ENCODE measurements at places on chromosomes 13 and 19.

DNA sequence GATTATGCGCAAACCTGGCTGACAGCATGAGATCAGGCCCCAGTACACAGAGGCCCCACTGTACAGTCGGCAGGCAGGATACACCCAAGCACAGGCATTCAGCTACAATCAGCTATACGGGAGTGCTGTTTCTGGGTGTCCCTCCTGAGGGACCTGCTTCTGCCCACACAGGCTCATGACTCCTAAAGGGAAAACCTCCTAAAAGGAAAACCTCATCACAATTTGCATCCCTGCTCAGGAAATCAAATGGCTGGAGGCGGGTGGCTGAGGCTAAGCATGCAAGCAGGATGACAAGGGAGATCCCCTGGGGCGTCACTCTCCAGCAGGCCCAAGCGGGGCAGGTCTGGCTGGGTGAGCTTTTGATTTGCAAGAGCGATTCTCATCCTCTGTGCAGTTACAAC is 99.8 kb downstream of the CRYL1 start:
- DNase-seq = no peak

DNA sequence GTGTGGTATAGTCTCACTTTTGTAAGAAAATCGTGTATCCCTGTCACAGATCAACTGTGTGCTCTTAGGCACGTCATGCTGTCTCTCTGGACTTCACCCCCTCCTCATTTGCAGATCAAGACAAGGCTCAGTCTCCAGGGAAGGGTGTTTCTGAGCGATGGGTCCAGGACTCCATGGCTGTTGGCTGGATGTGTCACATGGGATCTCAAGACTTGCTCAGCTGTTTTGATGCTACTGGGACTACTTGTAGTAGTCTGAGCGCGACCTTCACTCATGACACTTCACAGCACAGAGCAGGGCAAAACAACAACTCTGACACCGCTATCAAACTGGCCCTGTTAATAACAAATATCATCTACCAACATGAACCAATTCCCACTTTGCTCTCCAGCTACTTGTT is 36.2 kb downstream of the SMAD9 start:
- DNase-seq = no peak

GRCh38 chr13:42409075-42409474 is 137.1 kb downstream of the AKAP11 start:
- no peak for DNase-seq

- DNase-seq = no peak
These were observed 299.2 kb upstream of the DACH1 start for GRCh38 chr13:72166102-72166650.

DNA sequence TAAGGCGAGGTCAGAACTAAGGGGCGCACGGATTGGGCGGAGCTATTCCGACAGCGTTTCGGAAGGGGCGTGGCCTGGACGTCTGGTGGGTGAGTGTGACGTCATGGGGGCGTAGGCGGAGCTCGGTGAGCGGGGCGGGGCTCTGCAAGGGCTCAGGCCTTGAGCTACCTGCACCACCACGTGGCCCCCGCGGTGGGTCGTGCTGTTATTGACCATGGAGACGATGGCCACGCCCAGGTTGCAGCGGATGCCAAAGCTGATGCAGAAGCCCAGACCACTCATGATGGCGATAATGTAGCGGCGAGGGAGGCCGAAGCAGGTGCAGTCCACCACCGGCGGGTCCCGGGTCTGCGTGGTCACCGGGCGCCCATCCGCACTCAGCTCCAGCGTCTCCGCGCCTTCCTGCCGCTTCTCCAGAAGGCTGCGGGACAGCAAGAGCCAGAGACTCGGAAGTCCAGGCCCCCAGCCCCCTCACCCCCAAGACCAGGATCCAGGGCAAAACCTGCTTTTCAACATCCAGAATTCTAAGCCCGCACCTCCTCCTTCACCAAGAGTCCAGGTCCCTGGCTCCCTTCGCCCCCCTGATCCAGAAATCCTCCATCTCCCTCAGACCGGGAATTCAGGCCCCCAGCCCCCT is 4.8 kb downstream of the SLC17A7 start:
- no peak for DNase-seq

DNA sequence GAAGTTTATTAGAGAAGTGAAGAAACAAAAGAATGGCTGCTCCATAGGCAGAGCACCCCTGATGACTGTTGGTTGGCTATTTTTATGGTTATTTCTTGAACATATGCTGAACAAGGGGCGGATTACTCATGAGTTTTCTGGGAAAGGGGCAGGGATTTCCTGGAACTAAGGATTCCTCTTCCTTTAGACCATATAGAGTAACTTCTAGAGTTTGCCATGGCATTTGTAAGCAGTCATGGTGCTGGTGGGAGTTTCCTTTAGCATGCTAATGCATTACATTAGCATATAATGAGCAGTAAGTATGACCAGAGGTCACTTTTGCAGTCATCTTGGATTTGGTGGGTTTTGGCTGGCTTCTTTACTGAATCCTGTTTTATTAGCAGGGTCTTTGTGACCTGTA is 38.7 kb upstream of the PCDH8 start:
- no peak for DNase-seq

DNA sequence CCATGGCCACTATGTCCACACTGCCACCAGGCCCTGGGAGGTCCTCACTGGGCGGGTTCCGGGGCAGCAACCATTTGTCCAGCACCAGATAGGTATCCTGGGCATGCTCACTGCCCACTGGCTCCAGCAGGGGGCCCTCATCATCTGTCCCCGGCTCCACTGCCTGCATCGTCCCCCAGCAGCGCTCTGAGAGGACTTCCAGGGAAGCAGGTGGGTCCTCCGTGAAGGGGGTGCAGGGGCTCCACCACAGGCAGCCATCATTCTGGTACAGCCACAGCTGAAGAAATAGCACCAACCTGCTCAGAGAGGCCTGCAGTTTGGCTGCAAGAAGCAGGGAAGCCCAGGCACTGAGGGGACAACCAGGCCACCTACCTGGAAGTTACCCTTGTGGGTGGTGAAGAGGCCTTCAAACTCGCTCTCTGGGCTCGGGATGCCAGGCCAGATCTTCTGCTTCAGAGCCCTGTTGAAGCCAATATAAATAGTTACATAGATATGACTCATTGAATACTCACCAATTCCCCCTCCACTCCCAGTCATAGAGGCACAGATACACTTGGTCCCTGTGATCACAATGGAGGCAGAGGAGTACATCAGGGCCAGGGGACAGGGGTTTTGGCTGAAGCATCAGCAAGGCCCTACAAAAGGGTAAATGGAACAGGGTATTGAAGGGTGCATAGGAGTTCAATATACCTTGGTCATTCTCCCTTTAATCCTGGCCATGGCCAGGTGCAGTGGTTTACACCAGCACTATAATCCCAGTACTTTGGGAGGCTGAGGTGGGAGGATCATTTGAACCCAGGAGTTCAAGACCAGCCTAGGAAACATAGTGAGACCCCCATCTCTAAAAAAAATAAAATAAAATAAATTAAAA is 4.1 kb downstream of the SWSAP1 start:
- no peak for DNase-seq

GRCh38 chr19:8517551-8518442 is 3.8 kb upstream of the ZNF414 start:
- no peak for DNase-seq

- DNase-seq = no peak
These were observed 8.9 kb downstream of the ZNF805 start for GRCh38 chr19:57249329-57249728.

DNA sequence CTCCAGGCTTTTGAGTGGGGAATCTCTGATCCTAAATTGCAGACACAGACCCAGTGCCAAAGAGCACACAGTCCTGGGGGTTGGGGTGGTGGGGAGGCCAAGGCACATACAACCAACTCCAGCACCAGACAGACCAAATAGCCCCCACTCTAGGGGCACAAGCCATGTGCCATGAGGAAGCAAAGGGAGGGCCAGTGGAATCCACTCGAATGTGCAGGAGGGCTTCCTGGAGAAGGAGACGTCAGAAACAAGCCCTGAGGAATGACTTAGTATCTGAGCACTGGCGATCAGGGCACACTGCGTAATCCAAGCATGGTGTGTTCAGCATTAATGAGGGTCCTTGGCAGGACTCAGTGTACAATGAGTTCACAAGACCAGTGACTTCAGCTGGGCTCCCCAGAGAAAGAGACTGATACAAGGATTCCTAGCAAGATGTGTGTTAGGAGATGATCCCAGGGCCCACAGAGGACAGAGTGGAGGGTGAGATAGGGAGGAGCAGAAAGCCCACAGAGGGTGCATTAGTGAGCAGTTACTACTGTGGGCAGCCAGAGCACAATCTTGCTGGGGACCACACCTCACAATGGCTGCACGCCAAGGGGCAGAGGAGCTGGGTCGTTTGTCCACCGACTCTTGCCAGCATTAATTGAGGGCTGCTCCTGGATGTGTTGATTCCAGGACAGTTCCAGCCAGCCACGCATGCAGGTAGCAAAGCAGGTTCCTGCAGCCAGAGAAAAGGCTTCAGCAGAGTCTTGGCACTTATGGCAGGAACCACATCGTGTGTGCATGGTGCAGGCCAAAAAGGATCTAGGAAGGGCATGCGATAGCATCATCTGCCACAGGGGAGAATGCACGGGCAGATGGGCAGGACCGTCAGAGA is 152.6 kb upstream of the VSTM2B start:
- DNase-seq = no peak

DNA sequence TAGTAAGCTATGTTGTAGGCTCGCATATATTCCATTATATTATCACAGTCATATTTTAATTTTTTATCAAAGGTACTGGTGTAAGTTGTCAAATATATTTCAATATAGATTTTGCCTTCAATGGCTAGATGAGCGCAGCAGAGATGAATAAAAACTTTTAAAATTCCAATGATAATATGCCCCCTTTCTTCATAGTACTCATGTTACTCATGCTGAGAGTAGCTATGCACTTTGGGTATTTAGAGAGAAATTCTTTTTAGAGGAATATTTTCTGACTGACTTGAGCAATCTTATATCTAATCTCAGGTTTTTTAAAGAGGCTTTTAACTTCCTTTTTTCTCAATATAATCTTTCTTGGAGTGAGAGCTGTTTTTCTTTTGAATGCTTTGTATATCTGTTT is 11.4 kb downstream of the ZNF254 start:
- DNase-seq = no peak

- no peak for DNase-seq
These were observed 22.4 kb downstream of the PRR12 start for GRCh38 chr19:49613374-49613773.

- no peak for DNase-seq
These were observed at the start of gene PNMA8C for GRCh38 chr19:46428239-46429135. TSS of gene PNMA8C (minus strand) at chr19:46428936. CDS start at chr19:46428359, 577 bp downstream.

- no peak for DNase-seq
These were observed 1299.9 kb upstream of the MIR17HG start for GRCh38 chr13:90047600-90047999.

DNA sequence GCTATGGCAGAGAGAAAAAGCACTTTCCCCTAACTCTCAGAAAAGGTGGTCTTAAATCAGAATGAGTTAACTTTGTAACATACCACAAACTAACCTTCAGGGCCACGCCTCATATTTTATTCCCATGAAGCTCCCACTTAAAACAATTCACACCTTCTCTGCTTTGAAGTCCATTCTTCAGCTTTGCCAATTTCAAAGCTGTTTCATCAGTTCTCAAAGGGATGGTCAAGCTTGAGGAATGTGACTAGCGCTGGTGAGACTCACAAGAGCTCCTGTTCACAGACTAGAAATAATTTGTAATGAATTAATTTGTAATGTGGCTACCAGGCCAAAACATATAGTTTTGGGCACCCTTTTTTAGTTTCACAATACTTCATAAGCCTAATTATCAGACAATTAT is 68.2 kb downstream of the STK24 start:
- DNase-seq = no peak

DNA sequence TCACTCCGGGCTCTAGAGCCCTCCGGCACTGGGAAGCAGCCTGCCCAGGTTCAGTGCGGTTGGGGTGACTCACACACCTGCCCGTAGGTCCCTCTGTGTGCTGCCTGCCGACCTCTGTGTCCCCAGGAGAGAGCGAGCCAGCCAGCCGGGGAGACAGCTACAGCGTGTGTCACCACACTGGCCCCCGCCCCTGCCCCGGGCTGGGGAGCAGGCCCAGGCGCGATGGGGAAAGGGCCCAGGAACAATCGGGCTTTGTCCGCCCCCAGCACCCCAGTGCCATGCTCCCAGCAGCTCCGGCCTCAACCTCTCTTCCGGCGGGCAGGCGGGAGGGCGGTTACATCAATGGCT is at the start of gene KLK6:
TSS of gene KLK6 (minus strand) at position 179 of the 348 bp plus-strand sequence. CDS start 1,487 bp downstream, outside the sequence.
- DNase-seq = no peak
